Activated CD4-positive, alpha-beta T cell treated with anti-CD3 and anti-CD28 coated beads, Interleukin-2, Interleukin-6, amounts not matched to agents 100 ng/mL and 50 ng/mL, durations not matched to agents 16 hours and 8 hours (primary cell): ENCODE measurements at places on chromosomes 3 and 15.

GRCh38 chr15:34133511-34133910 lies 31.6 kb downstream of the PGBD4 start:
- no peak for DNase-seq

GRCh38 chr3:129857899-129858298 lies 35.6 kb downstream of the TMCC1 start:
- DNase-seq, result no peak

DNA sequence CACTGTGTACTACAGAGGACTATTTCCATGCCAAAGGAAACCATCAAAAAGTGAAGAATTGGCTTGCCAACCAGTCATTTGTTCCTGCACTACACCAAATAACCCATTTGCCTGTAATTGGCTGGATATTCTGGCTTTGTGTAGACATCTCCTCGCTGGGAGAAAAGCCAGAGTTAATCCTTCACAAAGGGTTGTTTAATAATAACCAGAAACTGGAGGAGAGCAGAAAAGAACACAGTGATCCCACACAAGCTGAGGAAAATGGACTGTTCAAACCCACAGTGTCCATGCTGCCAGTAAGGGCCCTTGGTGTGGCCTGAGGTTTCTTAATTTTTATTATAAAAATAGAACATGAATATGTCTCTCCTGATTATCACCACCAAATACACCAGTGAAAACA lies 294.0 kb downstream of the RORA start:
- no peak for DNase-seq

GRCh38 chr3:170806676-170807075 lies 63.3 kb downstream of the RPL22L1 start:
- DNase-seq, result no peak

GRCh38 chr3:13243586-13243985 lies 170.4 kb upstream of the IQSEC1 start:
- no peak for DNase-seq

DNA sequence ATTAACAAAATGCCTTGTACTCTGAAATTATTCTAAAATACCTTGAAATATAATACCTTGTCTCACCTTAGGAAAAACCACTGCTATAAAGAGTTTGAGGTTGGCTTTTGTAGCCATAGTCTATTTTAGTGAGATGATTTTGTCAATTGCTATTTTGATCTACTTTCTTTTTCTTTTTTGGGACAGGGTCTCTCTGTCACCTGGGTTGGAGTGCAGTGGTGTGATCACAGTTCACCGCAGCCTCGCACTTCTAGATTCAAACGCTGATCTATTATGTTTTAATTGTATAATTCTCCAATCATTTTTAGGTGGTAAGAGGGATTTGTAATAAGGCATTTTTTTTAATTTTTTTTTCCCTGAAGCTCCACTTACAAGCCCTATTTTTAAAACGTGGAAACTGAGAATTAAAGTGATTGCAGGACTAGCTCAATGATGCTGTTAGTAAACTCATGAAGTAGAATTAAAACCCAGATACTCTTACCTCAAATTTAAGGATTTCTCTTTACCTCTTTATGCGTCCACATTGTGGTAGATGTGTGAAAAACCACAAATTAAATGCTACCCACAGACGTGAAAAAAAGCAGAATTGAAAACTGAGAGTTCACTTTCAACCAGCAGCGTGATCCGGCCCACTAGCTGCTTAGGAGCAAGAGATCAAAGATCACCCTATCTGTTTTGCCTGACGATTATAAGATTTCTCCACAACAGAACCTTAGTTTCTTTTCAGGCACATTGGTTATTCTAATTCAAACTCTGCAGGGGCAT lies 384.2 kb downstream of the CGGBP1 start:
- DNase-seq, result peak; percentile 11

DNA sequence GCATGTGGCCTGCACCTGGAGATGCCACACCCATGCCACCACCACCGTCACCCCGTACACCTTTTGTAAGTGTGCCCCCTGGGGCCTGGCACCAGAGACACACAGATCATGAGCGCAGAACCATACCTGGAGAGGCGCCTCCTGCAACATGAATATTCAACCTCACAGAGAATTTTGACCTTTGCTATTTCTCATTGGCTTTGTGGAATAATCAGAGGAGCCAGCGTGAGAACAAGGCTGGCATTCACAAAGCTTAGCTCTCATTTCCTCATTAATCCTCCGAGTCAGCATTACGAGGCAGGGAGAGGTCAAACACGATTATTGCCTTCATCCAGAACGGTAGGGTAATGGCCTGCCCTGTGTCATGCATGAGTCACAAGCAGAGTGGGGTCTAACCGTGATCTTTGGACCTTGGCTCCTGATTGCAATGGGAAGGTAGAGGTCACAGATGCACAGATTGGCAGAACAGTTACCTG lies 73.0 kb upstream of the POMGNT2 start:
- no peak for DNase-seq

DNA sequence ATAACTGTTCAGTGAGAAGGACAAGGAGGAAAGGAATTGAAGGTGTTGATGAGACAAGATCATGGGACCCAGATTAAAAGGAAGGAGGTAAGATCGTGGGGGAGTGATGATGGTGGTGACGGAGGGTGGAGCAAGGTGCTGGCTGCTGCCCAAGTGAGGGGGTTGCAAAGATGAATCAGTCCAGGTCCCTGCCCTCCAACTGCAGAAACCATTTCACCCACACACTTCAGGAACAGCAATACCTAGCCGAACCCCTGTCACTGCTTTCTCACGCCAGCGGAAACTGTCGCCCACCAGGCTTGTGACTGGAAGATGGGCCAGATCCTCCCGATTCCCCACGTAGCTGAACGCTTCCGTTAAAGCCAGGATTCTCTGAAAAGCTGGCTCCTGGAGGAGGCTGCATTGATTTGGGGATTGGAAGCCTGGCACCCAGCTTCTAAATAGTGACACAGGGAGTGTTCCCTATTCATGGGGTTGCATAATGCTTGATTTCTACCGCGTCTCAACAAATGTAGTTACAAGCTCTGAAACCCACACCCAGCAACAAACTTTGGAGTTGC lies 3.2 kb upstream of the LSG1 start:
- peak; percentile 73 for DNase-seq

- DNase-seq, result no peak
Measured at GRCh38 chr15:69081310-69082004, 67.0 kb downstream of the NOX5 start.

- DNase-seq, result no peak
Measured at GRCh38 chr3:178117641-178118040, 418.6 kb upstream of the KCNMB2 start.

DNA sequence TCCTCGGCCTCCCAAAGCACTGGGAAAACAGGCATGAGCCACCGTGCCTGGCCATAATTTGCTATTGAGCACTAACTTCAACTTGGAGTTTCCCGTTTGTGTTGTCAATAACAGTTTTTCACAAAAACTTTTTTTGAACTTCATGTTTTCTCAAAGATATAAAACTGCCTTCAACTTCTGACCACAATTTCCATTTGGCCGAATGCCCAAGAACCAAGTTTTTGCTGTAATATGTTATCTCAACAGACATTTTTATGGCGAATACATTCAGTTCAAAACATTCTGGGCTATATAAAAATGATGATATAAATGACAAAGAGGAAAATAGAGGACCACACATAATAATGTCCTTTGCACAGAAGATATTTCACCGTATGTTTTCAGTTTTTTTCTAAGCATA lies 56.4 kb downstream of the NEDD4 start:
- DNase-seq, result no peak

- peak; percentile 78 for DNase-seq
Measured at GRCh38 chr15:70023064-70023768, 74.5 kb downstream of the TLE3 start.

DNA sequence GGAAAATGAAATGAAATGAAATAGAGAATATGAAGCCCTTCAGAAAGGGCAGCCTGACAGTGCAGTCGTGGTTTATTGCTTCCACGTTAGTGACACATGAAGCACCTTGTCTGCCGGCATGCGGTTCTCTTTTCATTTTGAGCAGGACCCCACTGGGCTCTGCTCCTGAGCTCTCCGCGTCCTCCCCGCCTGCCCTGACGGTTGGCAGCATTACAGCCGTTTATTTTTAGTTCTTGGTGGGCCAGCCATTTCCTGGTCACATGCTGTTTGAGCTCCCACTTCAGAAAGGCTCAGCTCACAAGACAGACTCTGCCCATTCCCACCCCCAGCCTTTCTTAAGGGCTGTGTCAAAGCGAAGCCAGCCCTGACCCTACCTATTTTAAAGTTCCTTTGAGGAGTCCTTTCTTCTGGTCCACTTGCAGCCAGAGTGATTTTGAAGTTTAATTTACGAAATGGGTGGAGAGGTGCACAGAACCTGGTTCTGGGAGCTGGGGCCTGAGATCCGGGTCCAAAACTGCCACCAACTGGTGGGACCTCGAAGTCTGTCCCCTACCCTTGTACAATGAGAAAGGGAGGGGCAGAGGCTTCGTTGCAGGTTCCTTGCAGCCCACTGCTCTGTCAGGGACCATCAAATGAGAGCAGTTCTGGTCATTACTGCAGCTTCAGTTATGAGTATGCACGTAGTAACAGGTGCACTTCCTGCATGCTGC lies 60.1 kb downstream of the MGLL start:
- peak; percentile 26 for DNase-seq

- DNase-seq, result peak; percentile 41
Measured at GRCh38 chr15:56052395-56053045, 59.1 kb upstream of the NEDD4 start.

GRCh38 chr3:15651396-15651795 lies 49.9 kb downstream of the BTD start:
- no peak for DNase-seq

GRCh38 chr15:101162701-101163483 lies 89.0 kb downstream of the CHSY1 start:
- DNase-seq, result no peak

- no peak for DNase-seq
Measured at GRCh38 chr3:147418808-147419701, 9.9 kb downstream of the ZIC1 start.

DNA sequence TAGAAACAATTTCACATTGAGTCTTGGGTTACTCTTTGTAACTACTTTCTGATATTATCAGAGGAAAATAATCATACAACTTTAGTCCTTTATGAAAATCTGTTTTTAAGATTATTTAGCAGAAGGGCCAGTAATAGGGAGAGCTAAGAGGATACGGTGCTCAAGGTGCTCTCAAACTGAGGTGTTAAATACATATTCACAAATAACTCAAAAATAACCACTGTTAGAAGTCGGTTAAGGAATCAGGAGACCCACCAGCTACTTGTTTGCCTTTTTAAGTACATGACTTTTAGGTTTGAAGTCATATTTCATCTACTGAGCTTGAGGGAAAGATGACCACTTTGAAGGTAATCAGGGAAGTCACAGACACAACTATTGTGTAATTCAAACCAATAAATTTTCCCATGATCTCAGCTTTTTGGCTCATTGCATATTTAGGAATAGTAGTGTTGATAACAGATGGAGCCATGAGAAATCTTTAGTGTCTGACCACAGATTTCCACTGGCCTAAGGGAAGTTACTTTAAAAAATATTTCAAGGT lies 1.4 kb upstream of the RSRC1 start:
- DNase-seq, result no peak

GRCh38 chr15:31263751-31264558 lies 62.7 kb upstream of the KLF13 start:
- DNase-seq, result peak; percentile 84

GRCh38 chr3:194565597-194566190 lies 67.5 kb downstream of the TMEM44 start:
- no peak for DNase-seq

DNA sequence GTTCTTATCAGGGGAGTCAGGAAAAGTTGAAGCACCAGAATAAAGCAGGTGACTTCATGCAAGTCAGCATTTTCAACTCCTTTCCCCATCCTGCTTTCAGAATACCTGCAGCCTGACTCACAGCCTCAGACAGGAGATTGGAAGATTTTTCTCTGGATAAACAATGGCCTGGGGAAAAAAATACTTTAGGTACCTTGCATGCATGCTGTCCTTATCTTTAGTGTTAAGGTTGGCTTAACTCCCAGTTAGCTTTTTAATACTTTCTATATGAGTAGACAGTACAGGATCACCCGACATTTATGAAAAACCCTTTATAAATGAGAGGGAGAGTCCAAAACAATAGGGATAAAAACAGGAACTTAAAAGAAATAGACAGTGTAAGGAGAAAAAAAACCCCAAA lies 53.6 kb downstream of the PAK2 start:
- DNase-seq, result no peak

DNA sequence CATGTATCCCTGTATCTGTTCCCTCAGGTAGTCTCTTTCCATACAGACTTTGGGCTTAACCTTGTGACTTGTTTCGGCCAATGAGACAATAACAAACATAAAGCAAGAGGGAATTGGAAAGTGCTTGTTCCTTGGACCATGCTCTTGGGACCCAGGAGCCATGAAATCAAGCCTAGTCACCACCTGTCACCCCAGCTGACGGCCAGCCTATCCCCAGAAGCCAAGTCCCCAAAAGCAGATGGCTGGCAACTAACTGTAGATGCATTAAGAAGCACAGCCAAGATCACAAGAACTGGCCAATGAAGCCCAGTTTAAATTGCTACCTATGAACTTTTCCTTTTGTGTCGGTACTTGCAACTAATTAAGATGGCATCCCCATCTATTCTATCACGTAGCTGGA lies 822.0 kb downstream of the CADM2 start:
- no peak for DNase-seq

GRCh38 chr3:193187070-193187722 lies 53.8 kb upstream of the PLAAT1 start:
- DNase-seq, result no peak

GRCh38 chr3:155368786-155369185 lies 75.3 kb upstream of the STRIT1 start:
- DNase-seq, result no peak

DNA sequence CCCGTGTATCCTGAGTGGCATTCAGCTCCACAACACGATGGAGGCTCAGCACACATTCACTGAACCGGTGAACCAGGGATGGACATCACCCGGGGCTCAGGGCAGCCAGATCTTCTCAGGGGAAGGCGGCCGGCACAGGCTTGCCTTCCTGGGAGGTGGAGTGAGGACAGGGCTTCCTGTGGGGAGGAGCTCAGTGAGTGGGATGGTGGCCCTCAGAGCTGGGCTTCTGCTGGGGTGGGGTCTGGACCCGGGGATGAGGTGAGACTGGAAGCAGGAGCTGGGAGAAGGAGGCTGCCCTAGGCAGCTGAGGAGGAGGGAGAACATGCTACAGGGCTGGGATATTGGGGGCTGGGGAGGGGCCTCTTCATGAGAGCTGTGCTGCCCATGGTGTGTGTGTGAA lies 58.5 kb upstream of the PRR23E start:
- no peak for DNase-seq

GRCh38 chr15:101489237-101489598 lies 289 bp downstream of the PCSK6 start:
- DNase-seq, result peak; percentile 31

GRCh38 chr3:109336291-109336861 lies 970 bp downstream of the DPPA4 start:
- DNase-seq, result peak; percentile 9

DNA sequence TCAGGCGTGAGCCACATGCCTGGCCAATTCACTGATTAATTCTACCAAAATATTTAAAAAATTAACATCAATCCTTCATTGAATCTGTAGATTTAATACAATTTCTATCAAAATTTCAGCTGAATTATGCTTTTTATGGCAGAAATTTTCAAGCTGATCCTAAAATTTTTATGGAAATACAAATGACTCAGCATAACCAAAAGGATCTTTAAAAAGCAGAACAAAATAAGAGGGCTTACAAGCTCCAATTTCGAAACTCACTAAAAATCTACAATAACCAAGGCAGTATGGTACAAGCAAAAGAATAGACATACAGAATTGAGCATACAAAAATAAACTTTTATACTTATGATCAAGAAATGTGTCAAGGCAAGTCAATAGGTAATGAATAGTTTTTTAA lies 180.4 kb upstream of the CTNNB1 start:
- no peak for DNase-seq

- no peak for DNase-seq
Measured at GRCh38 chr15:53328341-53328740, 431.1 kb downstream of the WDR72 start.

- DNase-seq, result no peak
Measured at GRCh38 chr3:196513697-196514349, 1.3 kb downstream of the SMCO1 start.
